ENCODE measurements at places on chromosomes 11 and 22. TPM values are rescaled to one million over a fixed set of nuclear protein-coding genes. Genes with fewer than 3 reads are reported as not detected.

PRR33 gene
- not detected for total RNA-seq

DNA sequence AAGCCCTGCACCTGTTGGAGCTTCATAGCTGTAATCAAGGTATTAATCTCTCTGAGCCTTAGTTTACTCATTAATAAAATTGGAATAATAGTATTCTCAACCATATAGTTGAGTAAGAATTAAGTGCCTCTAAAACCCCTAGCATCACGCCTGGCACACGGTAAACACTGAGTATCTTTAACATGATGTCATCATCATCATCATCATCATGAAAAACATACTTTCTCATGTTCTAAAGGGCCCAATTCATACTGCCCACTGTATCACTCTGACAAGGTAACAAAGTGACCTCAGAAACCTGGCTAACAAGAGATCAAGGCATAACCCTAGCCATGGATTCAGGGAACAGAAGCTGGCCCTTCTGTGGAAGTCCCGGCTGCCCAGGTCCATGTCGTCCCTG, 58.4 kb downstream of the KIRREL3 start:
- no peak for ATAC-seq

GRCh38 chr11:27718346-27718862, 18.1 kb upstream of the BDNF start:
- ATAC-seq: no peak

DNA sequence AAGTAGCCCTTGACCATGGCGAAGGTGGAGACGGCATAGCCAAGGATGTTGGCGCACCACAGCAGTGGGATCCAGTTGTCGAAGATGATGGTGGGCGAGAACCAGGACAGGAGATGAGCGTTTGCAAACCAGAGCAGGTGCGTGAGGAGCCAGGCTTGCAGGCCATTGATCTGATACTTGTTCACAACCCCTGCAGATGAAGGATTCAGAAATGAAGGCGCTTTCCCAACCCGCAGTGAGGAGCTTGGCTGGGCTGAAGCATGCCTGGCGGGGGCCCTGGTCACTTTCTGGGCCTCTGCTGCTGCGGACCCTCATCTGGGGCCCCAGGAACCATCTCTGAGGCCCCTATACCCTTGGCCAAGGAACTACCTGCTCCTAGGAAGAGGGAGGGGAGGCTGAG, 6.9 kb downstream of the DHCR7 start:
- no peak for ATAC-seq

- no peak for ATAC-seq
These were observed 400.7 kb downstream of the TMEM135 start for GRCh38 chr11:87438416-87438815.

ZC3H12C gene
- 2.9 TPM for total RNA-seq

DNA sequence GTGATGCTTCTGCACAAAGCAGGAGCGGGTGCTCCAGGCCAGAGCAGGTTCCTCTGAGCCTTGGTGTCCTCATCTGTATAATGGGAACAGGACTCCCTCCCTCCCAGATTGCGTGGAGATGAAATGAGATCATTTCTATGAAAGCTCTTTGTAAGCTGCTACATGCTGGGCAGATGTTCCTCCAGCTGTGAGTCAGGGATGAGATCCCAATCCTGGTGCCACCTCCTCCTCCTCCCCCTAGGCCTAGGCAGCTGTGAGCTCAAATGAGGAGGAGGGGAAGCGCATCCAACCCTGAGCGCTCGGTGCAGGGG, 7.0 kb upstream of the CABP2 start:
- ATAC-seq: no peak

GRCh38 chr11:104329078-104329665, 165.2 kb upstream of the PDGFD start:
- ATAC-seq: no peak

DNA sequence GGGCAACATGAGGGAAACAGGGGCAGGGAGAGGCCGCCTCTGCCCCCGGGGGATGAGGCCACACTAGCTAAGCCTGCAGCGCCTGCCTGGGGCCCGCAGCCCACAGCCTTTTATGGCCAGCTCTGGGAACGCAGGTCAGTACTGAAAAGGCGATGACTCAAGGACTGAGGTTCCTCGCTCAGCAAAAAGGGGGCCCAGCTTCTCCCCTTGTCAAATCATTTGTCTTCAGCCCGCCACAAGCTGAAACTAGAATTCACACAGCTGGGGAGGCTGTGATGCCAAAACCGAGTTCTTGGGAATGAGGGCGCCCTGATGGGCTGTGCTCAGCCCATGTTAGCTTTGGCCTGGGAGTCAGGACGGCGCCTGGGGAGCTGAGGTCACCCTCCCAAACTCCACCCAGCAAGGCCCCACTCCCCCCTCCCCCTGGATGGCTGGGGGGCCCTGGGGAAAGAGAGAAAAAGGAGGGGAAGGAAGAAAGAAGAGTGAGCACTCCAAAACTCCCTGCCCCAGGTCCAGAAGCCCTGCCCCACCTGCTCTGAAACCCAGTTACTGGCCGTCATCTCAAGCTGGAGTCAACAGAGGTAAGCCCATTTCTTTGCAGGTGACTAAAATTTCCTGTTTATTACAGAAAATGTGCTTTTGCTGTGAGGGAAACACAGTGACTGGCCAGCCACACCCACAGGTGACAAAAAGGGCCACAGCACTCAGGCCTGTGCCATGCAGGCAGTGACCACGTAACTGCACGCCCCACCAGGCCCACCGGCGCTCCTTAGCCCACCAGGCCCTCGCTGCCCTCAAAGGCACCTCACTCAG, 13.7 kb downstream of the EHD1 start:
- peak; percentile 71 for ATAC-seq

- ATAC-seq: peak; percentile 80
These were observed 89.3 kb downstream of the PRR5L start for GRCh38 chr11:36385121-36385970.
